ENCODE measurements at places on chromosomes 2 and 18. TPM values are rescaled to one million over a fixed set of nuclear protein-coding genes. Genes with fewer than 3 reads are reported as not detected.

- no peak for DNase-seq
These were observed 45.0 kb upstream of the RIT2 start for GRCh38 chr18:43160509-43160908.

DNA sequence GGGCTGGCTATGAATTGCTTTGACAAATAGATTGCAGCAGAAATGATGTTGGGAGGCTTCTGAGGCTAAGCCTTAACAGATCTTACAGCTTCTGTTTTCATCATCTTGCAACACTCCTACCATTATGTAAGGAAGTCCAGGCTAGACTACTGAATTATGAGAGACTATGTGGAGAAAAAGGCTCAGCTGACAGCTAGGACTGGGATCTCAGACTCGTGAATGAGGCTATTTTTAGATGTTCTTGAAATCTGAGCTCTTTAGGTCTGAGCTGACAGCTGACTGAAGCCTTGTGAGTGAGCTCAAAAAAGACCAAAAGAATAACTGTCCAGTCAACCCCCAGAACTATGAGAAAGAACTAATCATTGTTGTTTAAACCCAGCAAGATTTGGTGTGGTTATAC is 70.3 kb downstream of the VWC2L start:
- no peak for DNase-seq

DNA sequence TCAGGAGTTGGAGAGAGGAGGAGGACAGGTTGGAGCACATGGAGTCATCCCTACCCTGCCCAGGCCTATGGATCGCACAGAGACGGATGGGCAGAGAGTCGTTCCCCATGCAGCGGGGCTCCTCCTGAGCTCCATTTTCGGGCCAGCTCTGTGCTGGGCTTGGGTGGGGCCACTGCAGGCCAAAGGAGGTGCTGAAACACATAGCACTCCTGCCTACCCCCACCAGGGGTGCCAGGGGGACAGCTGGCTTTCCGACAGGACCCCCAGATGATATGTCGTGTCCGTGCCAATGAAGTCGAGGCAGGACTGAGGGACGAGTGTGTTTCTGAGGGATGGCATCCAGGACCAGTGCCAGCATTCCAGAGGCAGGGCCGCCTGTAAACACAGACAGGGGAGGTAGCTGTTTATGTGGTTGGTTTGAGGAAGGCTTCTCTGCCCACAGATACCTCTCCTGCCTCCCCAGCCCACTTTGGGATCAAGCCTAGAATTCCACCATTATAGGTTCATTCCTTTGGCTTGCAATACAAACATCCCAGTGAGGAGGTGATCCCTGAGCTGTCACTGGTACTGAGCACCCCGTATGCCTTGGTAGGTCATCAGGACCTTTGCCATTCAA is 116.6 kb downstream of the GLI2 start:
- DNase-seq, result peak; percentile 10

DNA sequence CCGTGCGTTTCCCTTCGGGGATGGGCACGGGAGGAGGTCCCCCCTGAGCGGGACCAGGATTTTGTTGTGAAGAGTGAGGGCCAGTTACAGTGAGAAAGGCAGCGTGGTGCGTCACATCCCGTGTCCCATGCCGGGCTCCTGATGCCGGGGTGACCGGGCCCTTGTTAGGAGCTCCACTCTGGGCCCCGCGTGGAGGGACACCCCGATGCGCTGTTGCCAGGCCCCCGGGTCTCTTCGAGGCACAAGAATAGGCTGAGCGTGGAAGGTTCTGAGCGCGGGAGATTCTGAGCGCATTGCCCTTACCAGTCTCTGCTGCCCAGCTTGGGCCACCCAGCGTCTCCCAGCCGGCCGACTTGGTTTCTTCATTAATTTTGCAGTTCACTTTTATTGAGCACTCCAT is 17.6 kb downstream of the CTDP1 start:
- DNase-seq, result no peak

- DNase-seq, result no peak
These were observed 516.9 kb downstream of the ARHGAP15 start for GRCh38 chr2:143645921-143646645.

DNA sequence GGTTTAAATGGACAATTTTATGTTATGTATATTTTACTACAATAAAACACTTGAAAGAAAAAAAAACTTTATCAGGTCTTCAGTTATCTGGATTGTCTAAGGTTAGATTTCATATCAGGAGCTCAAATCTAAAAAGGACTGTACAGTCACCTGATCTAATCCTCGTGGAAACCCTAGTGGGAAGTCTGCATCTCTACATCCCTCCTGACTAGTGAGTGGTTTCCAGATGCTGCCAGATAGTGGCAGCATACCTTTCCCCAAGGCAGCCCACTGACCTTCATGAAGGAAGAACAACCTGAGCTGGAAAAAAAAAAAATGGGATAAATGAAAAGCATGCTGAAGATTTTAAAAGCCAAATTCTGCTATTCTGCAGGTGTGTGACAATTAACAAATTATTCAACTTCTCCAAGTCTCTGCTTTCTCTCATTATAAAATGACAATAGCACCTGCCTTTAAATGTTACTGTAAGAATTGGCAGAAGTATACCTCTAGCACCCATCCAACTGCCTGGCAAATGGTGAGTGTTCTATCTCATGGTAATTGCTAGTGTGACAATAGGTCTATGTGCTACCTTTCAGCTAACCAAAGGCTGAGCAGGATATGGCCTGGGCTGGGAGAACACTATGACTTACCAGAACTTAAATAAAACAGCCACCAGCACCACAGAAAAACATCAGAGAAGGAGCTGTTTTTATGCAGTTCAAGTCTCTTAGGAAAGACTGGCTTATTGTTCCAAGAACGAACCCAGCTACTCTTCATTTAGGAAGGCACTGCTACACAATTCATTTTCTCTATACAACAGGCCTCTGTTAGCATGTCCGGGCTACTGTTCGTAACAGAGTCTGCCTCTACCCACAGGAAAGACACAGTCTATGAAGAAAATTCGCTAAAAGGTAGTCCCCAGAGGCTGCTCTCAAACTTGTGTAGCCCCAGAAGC is 8.6 kb downstream of the CLASP1 start:
- DNase-seq, result no peak

DNA sequence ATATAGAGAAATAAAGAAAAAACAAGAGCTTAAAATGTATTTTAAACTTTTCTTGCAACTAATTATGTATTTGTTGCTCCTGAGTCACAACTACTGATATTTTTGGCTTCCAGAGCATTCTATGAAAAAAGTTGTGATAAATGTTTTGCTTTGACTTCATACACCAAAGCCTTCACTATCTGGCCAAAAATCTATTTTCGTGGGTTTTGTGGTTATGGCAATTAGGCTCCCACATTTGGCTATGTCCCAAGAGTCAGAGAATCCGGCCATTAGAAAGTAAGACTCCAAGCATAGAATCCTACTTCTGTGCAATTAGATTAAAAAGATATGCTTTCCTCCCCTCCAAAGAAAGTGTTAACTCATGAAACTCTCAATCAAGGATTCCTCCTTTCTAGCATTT is 1456.1 kb upstream of the ACVR2A start:
- no peak for DNase-seq

DNA sequence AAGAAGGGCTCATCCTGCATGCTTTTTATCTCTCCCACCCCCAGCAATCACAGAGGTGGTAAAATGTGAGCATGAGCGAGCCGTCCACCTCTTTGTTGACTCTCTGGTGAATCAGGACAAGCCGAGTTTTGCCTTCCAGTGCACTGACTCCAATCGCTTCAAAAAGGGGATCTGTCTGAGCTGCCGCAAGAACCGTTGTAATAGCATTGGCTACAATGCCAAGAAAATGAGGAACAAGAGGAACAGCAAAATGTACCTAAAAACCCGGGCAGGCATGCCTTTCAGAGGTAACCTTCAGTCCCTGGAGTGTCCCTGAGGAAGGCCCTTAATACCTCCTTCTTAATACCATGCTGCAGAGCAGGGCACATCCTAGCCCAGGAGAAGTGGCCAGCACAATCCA is 19.5 kb downstream of the LIPG start:
- no peak for DNase-seq

Gene KRTCAP3
- total RNA-seq, result 7.4 TPM

Gene ADD2
- not detected for total RNA-seq

Gene NPPC
- not detected for total RNA-seq

Gene PXDN
- 18.2 TPM for total RNA-seq

Gene CRYBA2
- not detected for total RNA-seq

Measured in Peyer's patch (tissue), 4 donors.